ENCODE measurements at places on chromosomes 5 and 9.

DNA sequence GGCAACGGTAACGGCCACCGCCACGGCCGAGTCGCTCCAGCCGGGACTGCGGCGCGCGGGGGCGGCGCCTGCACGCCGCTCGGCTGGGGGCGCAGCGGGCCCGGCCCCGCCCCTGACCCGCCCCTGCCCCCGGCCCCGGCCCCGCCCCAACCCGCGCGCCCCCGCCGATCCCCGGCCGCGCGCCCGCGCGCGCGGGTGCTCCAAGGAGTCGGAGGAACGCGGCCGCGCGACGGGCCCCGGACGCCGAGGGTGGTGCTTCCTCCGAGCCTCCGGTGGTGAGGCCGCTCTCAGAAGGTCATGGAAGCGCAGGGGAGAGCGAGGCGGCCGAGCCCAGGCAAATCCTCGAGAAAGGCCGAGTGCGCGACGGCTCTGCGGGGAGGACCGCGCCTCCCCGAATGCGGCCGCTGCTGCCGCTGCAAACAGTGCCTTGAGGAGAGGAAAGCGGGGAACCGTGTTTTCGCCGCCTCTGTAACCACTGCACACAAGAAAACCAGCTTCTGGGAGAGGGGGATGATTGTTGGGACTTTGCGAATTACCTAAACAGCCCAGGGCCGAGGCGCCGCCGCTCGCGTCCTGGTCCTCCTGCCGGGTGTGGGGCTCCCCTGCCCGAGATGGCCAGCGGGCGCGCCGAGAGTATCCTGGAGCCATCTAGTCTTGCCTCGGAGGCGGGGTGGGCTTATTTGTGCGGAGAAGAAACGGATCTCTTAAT is at the start of gene LIFR:
TSS of gene LIFR (minus strand) at position 48 of the 709 bp plus-strand sequence. CDS start 25,999 bp downstream, outside the sequence.
- DNase-seq: peak; percentile 79

GRCh38 chr5:27234916-27235315 is 196.5 kb upstream of the CDH9 start:
- DNase-seq: no peak

DNA sequence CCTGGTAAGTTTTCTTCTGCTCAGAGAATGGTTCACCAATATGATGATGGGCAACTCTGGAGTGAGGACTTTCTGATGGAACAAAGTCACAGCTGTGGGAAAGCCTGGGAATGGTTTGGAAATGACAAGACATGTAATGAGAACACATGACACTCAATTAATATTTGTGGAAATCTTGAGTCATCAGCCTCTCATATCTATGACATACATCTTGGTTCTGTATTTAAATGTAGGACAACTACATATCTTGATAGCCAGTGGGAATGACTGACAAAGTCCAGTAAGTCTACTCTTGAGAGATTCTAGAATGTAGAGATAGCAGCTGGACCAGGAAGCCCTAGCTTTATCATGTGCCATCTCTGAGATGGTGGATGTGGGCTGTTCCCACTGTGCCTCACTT is 85.5 kb downstream of the PALM2AKAP2 start:
- DNase-seq: no peak

DNA sequence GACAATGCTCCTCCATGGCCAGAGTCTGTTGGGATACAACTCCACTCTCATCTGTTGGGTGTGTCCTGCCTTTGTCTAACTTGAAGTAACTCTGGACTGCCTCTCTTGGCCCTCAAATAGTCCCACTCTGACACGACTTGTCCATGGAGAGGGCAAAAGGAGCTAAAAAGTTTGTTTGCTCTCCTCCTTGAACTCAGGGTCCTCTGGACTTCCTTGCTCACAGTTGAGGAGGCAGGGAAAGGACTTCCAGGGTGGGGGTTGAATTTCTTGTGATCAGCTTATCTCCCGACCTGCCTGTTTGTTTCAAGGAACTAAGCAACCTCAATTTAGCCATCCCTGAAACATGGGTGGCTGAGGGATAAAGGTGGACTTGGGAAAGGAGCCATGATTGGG is 11.7 kb downstream of the DNAJB5 start:
- DNase-seq: no peak

- no peak for DNase-seq
These were observed 55.9 kb upstream of the HAPLN1 start for GRCh38 chr5:83776437-83777031.

DNA sequence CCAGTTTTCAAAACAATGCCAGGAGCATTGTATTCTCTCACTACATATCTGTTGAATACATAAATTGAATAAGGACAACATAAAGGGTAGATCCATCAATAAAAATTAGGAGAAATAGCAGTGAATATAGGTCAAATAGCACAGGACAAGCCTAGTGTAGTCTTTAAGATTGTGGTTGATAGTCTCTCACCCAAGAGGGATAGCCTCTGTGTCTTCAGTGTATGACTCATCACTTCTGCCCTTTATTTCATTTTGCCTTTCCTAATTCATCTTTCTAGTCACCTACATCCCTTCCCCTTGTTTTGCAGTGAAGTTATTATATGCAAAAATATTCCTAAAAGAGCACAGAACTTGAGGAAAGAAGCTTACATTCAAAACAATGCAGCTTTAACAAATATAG is 335.0 kb upstream of the TUSC1 start:
- no peak for DNase-seq

GRCh38 chr5:66666778-66667177 is 70.6 kb downstream of the MAST4 start:
- no peak for DNase-seq

- DNase-seq: no peak
These were observed 172.9 kb upstream of the NREP start for GRCh38 chr5:111929867-111930266.

GRCh38 chr9:129007766-129008468 is 20.2 kb downstream of the SH3GLB2 start:
- no peak for DNase-seq

GRCh38 chr9:109593612-109594011 is 95.5 kb upstream of the PTPN3 start:
- no peak for DNase-seq

DNA sequence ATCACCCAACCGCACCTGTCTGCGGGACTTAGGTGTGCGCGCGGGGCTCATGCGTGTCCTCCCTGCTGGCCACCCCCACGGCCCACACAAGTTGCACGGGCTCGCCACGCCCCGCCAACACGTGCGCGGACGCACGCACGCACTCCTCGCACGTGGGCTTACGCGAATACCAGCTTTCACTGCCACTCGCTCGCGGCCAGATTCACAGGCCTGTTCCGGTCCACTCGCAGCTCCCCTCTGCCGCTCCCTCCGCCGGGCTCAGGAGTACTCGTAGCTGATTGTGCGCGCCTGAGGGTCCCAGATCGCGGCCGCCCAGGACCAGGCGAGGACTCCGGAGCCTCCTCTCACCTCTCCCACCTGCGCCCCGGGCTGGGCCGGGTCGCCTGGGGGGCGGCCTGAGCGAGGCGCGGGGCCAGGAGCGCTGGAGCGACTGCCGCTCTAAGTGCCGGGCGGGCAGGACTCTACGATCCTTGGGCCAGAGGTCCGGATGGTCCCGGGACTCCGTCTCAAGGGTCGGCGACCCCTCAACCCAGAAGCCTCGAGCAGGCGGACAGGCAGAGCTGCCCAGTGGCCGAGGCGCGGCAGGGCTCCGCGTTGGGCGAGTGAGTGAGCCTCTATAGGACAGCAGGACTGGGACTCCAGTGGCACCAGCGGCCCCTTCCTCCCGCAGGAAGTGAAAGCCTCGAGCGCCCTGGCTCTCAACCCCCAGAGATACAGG is 3.4 kb downstream of the PCDHGC5 start:
- DNase-seq: no peak

- no peak for DNase-seq
These were observed 43.2 kb upstream of the ASTN2 start for GRCh38 chr9:117458066-117458465.

DNA sequence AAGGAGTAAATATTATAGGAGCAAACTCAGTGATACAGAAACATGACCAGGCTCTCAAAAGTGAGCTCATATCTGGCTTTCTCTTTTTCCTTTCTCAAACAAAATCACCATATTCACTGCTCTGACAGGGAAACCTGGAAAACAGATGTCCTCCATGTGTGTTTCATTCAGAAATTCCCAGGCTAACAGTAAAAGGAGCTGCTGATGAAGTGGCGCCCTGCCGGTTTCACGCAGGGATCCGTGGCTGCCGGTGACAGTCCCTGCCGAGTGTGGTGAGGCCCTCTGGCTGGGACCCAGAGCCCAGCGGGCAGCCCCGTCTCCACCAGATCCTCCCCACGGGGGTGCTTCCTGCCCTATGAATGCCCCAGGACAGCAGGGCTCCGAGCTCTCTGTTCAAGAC is 208.1 kb downstream of the GNA14 start:
- no peak for DNase-seq

- DNase-seq: no peak
These were observed 136.4 kb downstream of the SLIT3 start for GRCh38 chr5:169164481-169164925.

DNA sequence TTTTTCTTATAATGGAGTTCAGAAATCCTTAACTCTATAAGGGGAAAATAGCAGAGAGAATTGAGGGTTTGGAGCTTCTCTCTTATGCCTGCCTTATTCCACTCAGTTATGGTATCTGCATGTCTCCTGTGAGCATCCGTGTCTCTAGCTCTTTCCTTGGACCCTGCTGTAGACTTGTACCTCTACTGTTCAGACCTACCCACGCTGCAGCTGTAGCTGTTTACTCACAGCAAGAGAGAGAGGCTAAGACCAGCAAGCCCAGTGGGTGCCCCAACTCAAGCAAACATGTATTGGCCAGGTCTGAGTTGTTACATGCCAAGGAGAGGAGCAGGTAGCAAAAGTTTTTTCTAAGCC is 7.1 kb upstream of the PCSK1 start:
- no peak for DNase-seq

- DNase-seq: no peak
These were observed 230 bp downstream of the SLC44A1 start for GRCh38 chr9:105244734-105245028.

GRCh38 chr9:129640871-129641749 is 841 bp downstream of the ASB6 start:
- DNase-seq: no peak

DNA sequence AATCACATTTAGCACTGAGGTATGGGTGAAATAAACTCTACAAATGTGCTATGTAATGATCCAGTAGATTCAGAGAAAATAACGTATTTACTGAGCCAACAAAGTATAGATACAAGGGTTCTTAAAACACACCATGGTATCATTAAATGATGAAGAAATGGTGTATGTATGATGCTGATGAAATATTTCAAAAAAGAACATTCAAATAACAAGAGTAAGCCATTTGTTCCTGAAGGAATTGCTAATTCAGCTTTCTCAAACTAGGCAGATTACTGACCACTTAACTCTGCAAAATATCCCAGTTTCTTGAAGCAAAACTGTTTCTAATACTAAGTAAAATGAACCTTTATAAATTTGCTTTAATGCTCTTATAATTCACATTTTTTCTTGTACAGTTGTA is 97.6 kb upstream of the IFNE start:
- no peak for DNase-seq

GRCh38 chr5:29131285-29131684 is 2062.2 kb upstream of the CDH6 start:
- no peak for DNase-seq

GRCh38 chr9:72305102-72305546 is 59.9 kb downstream of the ZFAND5 start:
- DNase-seq: no peak

DNA sequence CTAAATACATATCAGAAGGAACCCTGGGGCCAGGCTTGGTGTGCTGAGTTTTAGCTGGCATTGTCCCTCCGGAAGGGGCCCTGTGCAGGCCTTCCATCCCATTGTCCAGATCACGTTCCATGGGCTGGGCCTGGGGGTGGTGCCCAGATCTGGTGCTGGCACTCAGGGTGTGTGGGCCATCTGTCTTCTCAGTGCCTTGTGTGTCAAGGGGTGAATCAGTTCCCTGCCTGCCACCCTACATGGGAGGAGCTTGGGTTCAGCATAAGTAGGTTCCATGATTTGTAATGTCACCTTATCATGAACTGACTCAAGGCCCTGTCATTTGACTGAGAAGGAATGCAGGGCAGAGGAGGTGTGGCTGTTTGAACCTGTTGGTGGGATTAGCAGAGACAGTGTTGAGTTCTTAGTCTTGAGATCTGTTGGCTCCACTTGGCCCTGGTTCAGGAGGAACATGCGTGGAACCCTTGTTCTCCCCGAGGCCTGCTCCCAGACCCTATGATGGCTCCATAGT is 176.8 kb downstream of the MACROH2A1 start:
- DNase-seq: no peak

DNA sequence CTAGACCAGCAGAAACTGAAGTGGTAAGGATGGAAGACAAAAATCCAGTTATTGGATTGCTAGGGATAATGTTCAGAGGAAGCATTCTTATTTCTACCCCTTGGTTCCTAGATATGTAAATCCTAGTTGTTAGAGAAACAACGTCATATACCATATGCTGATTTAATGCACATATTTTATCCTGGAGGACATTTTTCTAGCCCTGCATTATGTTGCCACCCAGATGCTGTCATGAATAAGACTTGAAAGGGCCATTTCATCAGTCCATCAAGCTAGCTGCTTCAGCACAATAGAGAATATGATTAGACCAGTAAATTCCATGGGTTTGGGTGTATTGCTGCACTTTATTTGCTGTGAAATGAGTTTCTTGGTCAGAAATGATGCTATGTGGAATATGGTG is 1736.4 kb downstream of the MAT2B start:
- no peak for DNase-seq

- no peak for DNase-seq
These were observed 384.8 kb downstream of the PRR16 start for GRCh38 chr5:120848883-120849282.

- peak; percentile 95 for DNase-seq
These were observed 60.2 kb upstream of the TBC1D2 start for GRCh38 chr9:98315551-98316060.

DNA sequence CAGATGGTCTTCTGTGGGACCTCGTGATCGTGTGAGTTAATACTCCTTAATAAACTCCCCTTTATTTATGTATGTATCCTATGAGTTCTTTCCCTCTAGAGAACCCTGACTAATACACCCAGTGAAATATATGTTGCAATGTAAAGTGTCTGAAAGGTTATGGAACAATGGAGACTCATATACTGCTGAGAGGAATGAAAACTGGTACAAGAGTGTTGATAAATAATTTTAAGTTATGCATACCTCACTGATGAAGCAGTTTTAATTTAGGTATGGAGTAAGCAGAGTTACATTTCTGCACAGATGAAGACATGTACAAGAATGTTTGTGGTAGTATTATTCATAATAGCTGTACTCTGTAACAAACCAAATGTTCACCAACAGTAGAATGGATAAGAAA is 438.3 kb downstream of the TAF11L14 start:
- no peak for DNase-seq

DNA sequence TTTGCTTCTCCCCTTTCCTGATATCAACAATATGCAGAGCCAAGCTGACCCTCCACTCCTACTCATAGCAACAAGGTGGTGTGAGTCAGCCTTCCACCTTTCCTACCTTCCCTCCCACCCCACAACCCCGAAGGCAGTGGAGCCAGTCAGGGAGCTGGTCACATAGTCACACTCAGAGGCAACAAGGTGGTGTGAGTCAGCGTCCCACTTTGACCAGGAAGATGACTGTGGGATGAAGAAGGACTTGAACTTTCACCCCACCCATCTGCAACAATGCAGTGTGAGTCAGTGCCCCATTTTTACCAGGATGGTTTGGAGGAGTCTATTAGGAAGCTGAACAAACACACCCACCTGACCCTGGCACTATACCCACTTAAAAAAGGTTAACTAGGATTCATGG is 30.1 kb upstream of the ZNF782 start:
- no peak for DNase-seq

GRCh38 chr5:62152394-62153087 is 153.5 kb upstream of the KIF2A start:
- no peak for DNase-seq

- DNase-seq: peak; percentile 42
These were observed at the start of gene ARL10 for GRCh38 chr5:176365351-176366231. Gene ARL10, plus strand, starts transcription at chr5:176365487. Its CDS starts 77 bp downstream, at chr5:176365564.

- no peak for DNase-seq
These were observed 2.7 kb downstream of the VPS13A start for GRCh38 chr9:77180056-77180455.

- no peak for DNase-seq
These were observed 221.0 kb upstream of the IER5L start for GRCh38 chr9:129398961-129399633.
